Activated T-cell treated with anti-CD3 and anti-CD28 coated beads for 48 hours (primary cell): ENCODE measurements at places on chromosomes 5 and 9.

GRCh38 chr9:123407217-123407851 is 51.3 kb downstream of the CRB2 start:
- no peak for DNase-seq

DNA sequence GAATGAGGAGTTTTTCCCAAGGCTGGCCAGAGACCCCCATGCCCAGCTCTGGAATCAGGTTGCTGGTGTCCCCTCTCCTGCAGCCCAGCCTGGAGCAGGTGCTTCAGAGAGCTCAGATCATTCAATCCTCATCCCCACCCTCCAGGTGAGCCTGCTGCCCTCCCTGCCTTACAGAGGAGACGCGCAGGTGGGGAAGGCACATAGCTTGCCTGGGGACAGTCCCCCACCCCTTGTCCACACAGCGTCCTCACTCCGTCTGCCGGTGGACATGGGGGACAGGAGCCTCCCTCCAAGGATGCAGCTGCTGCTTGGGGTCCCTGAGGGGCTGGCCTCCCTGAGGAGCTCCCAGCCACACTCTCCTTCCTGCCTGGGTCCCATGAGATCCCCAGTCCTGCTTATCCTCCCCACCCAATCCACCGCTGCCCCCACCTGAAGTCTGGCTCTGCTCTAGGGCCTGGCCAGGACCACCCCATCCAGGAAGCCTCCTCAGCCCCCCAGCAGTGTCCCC is 17.1 kb upstream of the QSOX2 start:
- no peak for DNase-seq

GRCh38 chr5:57318251-57318650 is 144.4 kb downstream of the GPBP1 start:
- DNase-seq: no peak

DNA sequence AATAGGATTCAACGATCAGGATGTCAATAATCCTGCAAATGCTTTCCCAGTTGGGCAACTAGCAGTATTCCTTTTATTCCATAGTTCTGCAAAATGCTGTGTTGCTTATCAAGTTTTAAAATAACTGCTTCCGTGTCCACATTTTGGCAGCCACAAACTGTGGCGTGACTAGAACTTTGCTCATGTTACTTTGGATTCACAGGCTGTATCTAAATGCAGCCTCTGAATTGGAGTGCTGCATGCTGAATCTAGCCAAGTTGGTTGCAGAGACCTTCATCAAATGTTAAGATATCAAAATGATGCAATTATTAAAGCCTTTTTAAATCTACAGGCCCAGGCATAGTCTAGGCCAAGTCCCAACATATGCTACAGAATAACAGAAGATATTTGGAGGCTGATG is 249.2 kb downstream of the NR2F1-AS1 start:
- DNase-seq: no peak

DNA sequence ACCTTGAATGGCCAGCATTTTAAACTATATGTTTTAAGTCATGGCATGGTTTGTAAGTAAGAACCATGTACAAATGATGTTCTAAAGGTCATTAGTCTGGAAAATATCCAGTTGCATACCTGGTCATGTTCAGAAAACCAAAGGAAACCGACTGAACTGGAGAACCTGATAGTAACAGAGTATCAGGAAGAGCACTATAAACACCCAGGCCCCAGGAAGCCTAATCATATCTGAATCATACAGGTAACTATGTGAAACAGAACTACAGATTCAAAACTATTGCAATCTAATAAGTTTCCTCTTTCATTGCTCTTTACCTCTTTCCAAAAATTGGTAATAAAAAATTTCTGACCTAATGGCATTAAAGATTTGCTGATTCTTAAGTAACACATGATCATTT is 500.3 kb downstream of the ARHGEF28 start:
- DNase-seq: no peak
